ENCODE measurements at places on chromosomes 16 and 17.

DNA sequence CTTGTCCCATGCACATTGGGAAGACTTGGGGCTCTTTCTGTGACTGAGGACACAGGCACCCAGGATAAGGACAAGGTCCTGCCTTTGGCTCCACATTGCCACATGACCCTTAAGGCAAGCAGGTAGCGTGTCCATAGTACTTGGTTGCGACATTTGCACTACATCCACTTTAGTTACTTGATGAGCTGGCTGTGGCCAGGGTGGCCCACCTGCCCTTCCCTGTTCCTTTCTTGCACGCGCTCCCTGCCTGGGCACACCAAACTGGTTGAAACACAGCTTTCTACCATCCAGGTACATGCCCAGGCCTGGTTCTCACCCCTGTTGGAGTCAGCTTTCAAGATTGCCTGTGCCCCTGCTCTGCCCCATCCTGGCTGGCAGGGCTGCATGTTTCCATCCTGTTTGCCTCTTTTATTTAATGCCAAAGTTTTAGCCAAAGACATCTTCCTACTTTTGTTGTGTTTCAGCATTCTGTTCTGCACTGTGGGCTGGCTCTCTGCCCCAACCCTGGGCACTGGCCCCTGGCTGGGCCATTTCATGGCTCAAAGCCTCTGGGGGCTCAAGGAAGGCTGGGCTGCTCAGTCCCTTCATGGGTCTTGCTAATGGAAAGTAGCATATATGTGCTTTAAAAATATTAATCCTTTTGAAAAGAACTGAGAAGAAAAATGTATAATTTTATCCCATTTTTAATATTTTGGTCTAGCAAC, 3.2 kb downstream of the B3GNT9 start:
- no peak for DNase-seq

DNA sequence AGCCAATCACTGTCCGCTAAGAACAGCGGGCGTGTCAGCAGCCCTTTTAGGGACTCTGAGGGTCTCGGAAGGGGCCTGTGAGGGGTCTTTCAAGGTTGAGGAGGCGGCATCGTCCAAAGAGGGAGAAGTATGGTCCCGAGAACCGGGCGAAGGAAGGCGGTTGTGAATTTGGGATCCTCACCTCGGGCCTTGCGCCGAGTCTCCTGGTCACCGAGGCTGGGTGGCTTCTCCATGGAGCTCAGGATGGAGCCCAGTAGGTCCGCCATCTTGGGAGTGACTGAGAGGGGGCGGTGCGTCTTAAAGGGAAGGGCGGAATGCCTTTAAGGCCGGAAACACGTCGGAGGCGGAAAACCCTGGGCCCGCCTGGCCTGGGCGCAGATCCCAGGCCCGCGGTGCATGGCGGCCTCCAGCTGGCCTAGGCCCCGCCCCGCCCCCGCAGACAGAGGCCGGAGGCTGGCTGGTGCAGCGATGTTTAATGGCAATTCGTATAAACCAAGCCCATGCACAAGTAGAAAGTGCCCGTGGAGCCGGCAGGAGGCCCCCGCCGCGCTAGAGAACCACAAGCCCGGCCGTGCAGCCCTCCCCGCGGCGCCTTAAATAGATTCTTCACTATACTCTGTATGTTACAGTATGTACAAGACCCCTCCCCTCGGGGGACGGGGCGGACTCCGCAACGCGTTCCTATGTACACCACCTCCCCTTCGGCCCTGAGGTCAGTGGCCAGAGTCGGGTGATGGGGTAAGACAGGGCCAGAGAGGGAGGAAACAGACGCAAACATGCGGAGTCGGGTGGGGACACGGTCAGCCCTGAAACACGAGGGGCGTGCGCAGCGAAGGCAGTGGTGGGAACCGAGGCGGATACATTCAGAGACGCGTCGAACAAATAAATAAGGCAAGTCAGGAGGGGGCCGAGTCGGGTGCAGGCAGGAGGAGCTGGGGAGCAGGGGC, at the start of gene SPAG7:
TSS of gene SPAG7 (minus strand) at position 279 of the 947 bp plus-strand sequence. CDS start at position 266, 13 bp downstream.
- DNase-seq, result peak; percentile 95

DNA sequence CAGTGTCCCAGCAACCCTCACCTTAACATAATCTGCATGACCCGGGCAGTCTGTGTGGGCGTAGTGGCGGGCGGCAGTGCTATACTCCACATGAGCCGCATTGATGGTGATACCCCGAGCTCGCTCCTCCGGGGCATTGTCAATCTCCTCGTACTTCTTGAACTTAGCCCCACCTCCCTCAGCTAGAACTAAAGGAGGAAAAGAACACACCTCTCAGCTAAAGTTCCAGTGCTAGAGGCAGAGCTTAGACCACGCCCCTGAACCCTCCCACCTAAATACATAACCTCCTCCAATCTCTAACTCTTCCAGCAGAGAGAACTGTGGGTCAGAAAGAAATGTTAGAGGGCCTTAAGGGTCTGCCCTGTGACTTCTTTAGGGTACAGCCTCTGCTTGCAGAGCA, 855 bp downstream of the TUFM start:
- DNase-seq, result peak; percentile 64

- peak; percentile 85 for DNase-seq
Measured at GRCh38 chr16:78098087-78098486, 1.4 kb upstream of the WWOX start.

GRCh38 chr16:66460703-66461102, 33.6 kb downstream of the BEAN1 start:
- no peak for DNase-seq

GRCh38 chr17:60390186-60390585, 1.7 kb downstream of the USP32 start:
- no peak for DNase-seq

DNA sequence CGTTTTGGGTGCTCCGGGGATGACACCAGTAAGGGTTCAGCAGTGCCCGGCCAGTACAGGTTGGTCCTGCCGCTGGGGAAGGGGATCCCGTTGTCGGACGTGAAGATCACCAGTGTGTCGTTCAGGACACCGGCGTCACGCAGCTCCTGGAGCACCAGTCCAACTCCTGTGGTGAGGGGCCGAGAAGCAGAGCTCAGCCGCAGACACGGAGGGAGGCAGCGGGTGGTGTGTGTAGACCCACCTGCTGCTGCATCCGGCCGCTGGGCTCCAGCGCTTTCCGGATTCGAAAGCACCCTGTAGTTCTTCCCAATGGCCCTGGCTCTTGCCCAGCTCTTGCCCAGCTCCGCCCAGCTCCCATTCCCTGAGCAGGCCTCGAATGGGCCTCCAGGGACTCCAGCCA, 8.0 kb downstream of the SGSH start:
- no peak for DNase-seq

DNA sequence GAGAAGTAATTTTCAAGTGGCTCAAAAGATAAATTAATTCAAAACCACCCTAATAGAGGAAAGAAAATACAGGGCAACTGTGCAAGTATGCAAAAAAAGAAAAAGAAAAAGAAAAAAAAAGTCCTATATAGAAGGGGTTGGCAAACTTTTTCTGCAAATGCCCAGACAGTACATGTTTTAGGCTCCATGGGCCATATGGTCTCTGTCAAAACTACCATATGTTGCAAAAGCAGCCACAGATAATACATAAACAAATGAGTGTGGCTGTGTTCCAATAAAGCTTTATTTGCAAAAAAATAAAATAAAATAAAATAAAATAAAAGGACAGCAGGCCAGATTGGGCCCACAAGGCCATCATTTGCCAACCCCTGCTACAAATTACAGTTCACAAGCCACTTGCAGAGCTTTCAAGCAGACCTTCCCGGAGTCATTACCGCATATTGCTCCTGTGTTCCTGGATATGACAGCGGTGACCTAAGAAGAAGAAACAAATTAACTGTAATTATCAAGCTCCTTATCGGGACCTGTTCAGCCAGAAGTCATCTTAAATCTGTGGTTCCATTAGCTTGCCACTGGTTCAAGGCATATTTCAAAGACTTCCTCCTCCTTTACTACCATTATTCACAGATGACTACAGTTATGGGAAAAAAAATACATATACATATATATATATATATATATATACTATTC, 15.9 kb downstream of the ZC3H7A start:
- no peak for DNase-seq

GRCh38 chr16:72827866-72828265, 220.1 kb downstream of the ZFHX3 start:
- no peak for DNase-seq

- peak; percentile 37 for DNase-seq
Measured at GRCh38 chr16:23838485-23839142, 2.8 kb downstream of the PRKCB start.

DNA sequence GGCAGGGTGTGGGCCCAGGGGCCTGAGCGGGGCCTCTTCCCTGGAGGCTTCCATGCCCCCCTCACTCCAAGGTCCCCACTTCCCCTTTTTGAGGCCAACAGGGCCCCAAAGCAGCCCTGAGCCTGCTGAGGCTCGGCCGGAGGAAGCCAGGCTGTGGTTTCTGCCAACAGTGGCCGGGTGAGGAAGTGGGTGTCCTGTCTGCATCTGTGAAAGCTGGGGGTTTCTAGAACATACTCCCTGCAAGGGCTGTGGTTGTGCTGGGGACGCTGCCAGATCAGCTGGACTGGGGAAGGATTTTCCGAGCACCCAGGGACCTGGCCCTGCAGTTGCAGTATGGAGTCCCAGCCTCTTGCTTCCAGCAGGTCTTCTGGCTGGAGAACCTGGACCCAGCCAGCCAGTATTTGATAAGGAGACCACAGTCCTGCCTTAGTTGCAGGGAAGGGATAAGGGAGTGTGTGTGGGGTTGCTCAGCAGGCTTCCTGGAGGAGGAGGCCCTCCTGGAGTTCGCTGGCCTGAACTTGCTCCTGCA, 15.7 kb downstream of the ADCY7 start:
- peak; percentile 84 for DNase-seq

GRCh38 chr17:45777388-45777787, 6.7 kb upstream of the CRHR1 start:
- DNase-seq, result no peak

- no peak for DNase-seq
Measured at GRCh38 chr16:67246756-67247191, 507 bp downstream of the FHOD1 start.

DNA sequence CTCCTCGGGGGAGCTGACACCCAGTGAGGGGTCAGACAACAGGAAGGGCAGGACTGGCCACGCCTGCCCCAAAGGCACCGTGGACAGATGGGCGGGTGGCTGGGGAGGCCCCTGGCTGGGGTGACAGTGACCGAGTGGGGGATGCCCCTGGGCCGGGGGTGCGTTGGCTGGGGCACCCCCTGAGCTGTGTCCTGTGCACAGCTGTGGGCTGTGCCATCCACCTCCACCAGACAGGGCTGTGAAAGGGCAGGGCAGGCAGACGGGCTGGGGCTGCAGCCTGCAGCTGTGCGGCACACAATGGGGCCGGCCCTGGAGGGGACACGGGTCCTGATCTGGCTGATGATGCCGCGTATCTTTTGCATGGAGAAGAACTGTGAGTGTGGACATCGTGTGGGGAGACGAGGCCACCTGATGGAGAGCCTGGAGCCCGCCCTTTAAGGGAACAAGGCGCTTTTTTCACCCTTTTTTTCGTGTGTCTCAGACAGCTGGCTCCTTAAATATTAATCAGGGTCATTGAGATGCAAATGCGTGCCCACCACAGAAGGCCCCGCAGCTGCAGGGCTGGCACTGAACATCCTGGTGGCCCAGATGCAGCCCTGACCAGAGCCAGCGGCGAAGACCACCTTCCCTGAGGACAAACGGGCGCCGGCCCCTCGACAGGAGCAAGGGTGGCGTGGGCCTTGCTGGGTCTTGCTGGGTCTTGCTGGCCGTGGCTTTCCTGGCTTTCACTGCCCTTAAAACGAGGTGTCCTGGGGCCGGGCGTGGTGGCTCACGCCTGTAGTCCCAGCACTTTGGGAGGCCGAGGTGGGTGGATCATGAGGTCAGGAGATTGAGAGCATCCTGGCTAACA, 42.4 kb upstream of the GNG13 start:
- DNase-seq, result no peak

GRCh38 chr16:16010194-16010593, 60.8 kb downstream of the ABCC1 start:
- DNase-seq, result no peak

GRCh38 chr17:81409190-81409935, 14.1 kb downstream of the BAHCC1 start:
- no peak for DNase-seq

- peak; percentile 72 for DNase-seq
Measured at GRCh38 chr16:3094289-3095027, 4.6 kb downstream of the ZSCAN10 start.

- DNase-seq, result no peak
Measured at GRCh38 chr17:57608369-57609124, 136.6 kb downstream of the CCDC182 start.

GRCh38 chr17:64061178-64061898, 40.9 kb upstream of the ICAM2 start:
- peak; percentile 85 for DNase-seq

DNA sequence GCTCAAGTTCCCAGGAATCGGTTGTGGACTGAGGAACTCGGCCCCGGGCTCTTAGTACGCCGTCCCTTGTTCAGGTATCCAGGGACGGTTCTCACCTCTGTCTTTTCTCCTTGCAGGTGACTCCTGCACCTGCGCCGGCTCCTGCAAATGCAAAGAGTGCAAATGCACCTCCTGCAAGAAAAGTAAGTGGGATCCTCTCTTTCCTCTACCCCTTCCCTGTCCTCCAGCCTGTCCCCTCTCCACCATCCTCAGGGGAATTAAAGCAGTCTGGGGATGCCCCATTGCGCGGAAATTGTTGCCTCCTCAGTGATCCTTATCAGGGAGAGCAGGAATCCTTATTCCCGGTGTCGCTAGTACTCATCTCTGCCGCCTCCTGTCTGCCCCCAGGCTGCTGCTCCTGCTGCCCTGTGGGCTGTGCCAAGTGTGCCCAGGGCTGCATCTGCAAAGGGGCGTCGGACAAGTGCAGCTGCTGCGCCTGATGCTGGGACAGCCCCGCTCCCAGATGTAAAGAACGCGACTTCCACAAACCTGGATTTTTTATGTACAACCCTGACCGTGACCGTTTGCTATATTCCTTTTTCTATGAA, 585 bp downstream of the MT2A start:
- no peak for DNase-seq

GRCh38 chr17:65886315-65887245, 305.4 kb downstream of the CEP112 start:
- no peak for DNase-seq

- DNase-seq, result no peak
Measured at GRCh38 chr17:50353600-50354195, 7.8 kb downstream of the XYLT2 start.

DNA sequence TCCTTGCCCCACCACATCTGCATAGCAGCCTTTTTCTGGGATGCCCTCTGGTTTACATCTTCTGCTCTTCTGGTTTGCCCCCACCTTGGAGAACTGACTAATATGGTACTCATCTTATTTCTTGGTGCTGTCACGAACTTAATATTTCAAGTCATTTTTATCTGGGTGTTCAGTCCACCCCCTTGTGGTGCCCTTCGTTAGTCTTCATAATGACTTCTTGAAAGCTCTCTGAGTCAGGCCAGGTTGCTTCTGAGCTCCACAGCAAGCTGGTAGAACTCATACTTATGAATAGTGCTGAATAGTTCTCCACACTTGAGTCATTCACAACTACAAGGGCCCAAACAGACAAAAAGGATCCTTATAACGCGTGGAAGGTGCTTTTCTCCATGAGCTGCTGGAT, 35.8 kb upstream of the TEKT3 start:
- no peak for DNase-seq

GRCh38 chr16:7420079-7420478, 87.4 kb downstream of the RBFOX1 start:
- DNase-seq, result no peak

All from activated CD4-positive, alpha-beta T cell treated with anti-CD3 and anti-CD28 coated beads, Interleukin-10, Interleukin-2, amounts not matched to agents 100 ng/mL and 50 ng/mL, durations not matched to agents 16 hours and 8 hours (primary cell).